AML-193 (cell line): ENCODE measurements at places on chromosomes 16 and 17.

GRCh38 chr17:80785477-80786178 is 206.0 kb upstream of the CHMP6 start:
- no peak for DNase-seq

DNA sequence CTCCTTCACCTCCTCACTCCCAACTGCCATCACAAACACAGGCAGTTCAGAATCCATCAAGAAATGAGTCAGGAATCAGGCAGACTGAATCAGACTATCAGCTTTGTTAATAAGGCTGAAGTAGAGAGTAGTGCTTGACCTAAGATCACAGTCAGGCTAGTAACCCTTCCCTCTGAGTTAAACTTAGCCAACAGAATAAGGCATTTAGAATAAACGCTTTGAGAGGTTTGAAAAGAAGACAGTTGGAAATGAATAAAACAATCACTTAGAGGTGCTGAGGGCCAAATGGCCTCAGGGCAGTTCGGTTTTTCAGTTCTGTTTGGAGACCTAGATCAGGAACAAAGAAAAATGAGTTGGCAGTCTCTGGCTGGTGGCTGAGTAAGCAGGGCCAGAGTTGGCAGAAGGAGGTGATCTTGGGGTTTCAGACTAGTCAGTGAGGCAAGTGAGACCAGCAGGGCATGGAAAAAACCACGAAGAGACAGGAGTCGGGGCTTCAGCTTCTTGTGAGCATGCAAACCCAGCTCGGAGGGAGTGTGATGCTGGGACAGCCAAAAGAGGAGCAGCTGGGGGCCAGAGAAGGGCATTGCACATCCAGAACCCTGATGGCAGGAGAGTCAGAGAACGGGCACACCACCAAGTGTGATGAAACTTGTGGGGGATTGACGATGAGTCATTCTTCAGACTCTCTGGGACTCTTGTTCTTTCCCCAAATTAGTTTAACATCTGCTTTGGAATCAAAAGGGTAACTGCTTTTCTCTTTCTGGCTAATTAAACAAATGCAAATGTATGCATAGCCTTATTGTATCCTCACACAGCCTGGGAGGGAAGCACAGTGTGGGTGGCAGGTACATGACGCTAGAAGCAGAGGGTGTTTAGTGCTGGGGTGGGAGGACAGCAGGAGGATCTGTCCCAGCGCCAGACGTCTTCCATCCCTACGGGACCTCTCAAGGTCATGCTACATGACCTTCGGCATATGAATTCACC is 54.8 kb downstream of the SPECC1 start:
- DNase-seq = peak; percentile 98

DNA sequence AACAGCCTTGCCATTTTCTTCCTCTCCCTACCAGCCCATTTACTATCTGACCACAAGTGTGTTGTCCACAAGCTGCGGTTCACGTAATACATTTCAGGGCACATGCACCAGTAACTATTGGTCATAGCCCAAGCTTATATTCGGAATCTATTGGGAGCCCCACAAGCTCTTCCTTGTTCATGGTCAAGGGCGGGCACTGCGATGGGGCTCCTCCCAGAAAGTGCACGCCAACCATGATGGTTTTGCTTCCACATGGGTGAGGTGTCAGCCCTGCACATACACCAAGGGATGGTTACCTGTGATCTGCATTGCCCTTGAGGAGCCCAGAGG is 12.1 kb downstream of the THRA start:
- no peak for DNase-seq

DNA sequence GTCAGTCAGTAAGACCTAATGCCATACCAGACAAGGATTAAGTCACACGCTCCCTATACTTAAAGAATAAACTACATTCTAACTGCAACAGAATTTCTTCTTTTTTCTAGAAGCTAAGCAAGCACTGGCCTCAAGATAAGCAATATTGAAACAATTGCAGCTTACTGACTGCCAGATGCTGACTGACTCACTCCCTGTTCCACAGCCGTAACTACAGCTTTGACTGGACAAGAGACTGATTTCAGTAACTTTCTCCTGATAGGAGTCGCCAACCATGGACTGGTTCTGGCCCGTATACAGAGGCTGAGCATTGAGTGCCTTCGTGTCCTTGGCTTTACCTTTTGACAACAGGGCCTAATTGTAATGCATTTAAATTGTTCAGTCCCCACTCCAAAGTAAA is 67.9 kb downstream of the TRIM37 start:
- no peak for DNase-seq

GRCh38 chr16:81590714-81591544 is 146.3 kb downstream of the CMIP start:
- DNase-seq = no peak

GRCh38 chr17:57708410-57708809 is 36.7 kb downstream of the CCDC182 start:
- DNase-seq = no peak

GRCh38 chr17:72362376-72363088 is 241.7 kb downstream of the SOX9 start:
- DNase-seq = no peak

- DNase-seq = no peak
These were observed 1.2 kb downstream of the NXN start for GRCh38 chr17:978103-979093.

DNA sequence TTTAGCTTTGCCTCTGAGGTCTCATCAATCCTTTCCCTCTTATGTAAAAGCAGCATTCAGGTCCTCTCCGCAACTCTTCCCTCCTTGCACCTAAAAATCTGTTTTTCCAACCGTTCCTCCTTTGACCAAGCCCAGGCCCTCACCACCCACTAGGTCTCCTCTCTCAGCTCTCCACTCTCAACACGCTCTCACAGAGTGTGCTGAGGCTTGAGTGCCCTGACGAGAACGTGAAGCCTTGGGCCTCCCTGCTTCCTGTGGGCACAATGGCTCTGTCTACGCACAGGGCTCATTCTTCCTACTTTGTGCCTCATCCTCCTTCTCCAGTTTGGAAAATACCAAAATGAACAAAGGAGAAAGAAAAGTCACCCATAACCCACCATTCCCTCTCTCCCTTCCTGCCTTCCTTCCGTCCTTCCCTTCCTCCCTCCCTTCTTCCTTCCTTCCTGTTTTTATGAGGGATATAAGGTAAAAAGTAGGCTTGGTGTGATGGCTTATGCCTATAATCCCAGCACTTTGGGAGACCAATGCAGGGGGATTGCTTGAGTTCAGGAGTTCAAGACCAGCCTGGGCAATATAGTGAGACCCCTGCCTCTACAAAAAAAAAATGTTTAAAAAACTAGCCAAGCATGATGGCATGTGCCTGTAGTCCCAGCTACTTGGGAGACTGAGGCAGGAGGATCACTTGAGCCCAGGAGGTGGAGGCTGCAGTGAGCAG is 31.3 kb upstream of the SLC39A11 start:
- no peak for DNase-seq

- DNase-seq = no peak
These were observed 6.6 kb upstream of the EFCAB13 start for GRCh38 chr17:47317119-47317518.

DNA sequence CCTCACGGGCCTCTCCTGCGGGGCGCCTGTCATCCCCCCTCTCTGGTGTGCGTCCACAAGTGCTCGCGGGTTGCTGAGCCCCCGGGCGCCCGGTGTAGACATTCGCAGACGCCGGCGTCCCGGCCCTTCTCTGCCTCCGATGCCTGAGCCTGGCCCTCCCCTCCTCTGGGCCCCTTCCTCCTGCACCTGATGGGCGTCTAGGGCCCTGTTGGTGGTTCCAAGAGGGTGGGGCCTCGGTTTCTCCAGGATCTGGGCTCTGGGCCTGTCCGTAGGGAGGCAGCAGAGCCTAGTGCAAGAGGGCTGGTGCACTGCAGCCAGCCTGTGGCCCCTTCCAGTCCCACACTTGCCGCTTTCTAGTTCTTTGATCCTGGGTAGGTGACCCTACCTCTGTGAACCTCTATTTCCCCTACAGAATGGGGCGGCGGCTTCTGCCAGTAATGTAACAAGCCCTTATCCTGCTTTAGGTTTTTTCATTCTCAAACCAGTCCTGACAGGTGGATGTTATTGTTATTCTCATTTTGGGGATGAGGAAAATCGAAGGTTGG is 623 bp downstream of the E4F1 start:
- peak; percentile 28 for DNase-seq

GRCh38 chr16:12679660-12680272 is 123.9 kb downstream of the CPPED1 start:
- no peak for DNase-seq

DNA sequence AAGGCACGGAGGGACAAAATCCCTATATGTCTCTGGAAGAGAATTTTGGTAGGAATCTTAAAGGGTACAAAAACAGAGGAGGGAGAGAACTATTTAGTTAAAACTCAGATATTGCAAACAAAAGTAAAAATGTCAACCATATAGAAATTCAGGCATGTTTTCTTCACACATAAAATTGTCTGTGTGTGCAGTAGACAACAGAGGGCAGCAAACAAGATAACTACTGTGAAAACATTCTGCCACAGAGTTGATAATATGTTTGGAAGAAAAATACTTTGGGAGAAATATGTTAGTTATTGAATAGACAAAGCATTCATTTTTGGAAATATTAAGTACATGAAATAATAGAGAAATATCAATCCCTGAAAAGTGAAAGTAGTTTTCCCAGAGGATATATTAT is 56.2 kb downstream of the SNX11 start:
- no peak for DNase-seq

DNA sequence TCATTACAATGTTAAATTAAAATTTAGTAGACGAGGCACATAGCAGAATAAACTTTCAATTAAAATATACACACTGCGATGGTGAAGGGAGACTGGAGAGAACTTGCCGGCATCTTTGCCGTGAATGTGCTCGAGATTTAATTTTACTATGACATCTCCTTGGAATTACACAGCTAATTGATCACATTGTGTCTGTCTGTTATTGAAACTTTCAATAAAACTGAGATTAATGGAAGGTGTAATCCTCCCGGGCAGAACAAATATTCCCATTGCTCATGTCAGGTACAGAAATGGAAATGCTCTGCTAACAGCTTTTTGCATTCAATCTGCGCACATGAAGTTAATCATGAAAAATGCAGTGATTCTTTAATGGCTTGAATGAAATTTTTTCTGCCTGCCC is 210.1 kb upstream of the NLRP1 start:
- DNase-seq = no peak

GRCh38 chr16:57452021-57452420 is 4.7 kb downstream of the COQ9 start:
- DNase-seq = no peak

DNA sequence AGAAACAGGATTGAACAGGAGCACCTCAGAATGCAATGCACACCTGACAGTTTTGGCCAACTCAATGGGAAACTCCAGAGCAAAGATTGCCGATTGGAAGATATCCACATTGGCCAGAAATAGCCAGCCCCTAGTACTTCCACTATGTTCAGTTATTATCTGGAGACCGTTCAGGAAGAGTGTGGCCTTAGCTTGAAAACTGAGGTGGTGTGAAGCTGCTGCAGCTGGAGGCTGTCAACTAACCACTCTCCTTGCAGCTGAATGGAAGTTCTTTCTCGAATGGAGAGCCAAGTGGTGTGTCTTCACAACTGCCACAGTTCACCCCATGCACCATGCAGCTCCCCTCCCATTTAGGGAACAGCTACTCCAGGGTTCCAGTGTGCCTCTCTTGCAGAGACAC is 61.9 kb upstream of the DHX40 start:
- no peak for DNase-seq

DNA sequence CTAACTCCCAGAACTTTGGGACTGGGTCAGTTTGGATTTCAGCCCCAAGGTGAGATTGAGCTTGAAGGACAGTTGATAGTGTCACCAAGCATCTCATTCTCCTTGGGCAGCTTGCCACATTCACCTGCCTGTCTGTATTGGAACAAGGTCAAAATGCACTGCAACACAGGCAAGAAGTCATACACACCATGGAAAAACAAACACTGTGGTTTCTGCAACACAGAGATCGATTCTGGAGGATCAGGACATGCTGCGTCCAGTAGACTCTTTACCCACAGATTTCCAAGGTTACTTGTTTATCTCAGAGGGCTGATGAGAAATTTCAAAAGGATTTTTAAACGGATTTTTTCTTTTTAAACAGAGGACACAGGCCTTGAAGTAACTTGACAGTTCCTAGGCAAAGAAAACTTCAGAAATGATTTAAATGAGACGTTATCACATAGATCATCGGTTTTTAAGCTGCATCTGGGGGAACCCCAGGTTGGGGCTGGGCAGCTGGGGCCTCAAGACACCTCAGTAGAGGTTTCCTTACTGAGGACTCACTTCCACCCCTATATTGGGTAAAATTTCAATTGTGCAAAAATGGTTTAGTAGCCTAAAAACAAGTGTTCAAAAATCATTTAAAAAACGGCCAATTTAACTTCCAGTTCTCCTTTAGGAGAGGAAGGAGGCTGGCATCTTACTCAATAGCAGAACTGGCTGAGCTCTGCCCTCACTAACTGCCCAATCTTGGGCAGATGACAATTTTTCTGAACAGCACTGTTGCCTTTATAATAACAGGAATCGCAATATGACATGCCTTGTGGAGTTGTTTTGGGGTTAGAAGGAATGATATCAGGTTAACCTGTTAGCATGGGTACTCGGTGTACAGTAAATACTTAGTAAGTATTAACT is 299.3 kb downstream of the XYLT1 start:
- DNase-seq = peak; percentile 90

DNA sequence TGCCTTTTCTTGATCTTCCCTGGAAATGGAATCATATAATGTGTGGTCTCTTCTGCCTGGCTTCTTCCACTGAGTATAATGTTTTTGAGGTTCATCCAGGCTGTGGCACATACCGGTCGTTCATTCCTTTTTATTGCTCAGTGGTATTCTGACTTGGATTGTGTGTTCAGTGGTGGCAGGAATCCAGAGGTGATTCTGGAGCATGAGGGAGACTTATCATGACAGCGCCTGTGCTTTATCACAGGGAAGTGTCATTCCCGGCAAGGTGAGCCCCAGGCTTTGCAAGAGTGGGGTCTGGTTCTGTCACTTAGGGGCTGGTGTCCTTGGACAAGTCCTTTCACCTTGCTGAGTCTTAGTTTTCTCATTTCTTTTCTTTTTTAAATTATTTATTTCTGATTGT is 53.0 kb downstream of the IRX3 start:
- no peak for DNase-seq

- DNase-seq = no peak
These were observed 25.8 kb upstream of the IRF8 start for GRCh38 chr16:85873153-85873552.

DNA sequence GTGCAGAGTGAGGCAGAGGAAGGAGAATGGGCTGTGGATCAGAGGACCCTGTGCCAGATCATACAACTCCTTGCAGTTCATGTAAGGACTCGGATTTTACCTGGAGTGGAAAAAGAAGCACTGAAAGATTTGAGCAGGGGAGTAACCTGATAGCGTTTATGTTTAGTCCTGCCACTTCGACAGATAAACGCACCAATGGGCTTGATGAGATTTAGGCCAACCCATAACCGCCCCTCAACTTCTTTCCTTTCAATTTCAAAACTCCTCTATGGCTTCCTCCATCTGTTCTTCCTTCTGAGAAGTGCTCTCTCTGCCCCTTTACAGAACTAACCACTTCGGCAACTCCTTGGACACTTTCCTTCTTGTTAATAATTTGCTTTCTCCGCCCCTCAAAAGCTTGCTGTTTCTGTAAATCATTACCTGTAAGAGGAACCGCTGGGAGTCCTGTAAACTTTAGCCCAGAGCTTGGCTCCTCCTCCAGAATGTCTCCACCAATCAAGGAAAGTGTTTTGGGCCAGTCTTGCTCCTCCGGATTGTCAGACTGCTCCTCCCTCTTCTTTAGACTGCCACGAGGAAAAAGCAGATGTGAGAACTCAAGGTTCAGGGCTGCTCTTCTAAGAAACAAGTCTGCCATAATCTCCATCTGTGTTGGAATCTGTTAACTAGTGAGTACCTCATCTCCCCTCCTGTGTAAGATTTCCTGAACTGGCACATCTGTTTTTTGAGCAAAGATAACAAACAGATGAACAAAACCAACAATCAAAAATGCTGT is at the start of gene ACSM3:
Gene ACSM3 (plus strand): TSS at position 554 of the 772 bp plus-strand sequence. CDS start 6,021 bp downstream, outside the sequence.
- DNase-seq = peak; percentile 93
